ENCODE measurements at places on chromosomes 7 and 10.
A peak's percentile ranks its signal among the peaks of the same experiment; 100 is the strongest.

DNA sequence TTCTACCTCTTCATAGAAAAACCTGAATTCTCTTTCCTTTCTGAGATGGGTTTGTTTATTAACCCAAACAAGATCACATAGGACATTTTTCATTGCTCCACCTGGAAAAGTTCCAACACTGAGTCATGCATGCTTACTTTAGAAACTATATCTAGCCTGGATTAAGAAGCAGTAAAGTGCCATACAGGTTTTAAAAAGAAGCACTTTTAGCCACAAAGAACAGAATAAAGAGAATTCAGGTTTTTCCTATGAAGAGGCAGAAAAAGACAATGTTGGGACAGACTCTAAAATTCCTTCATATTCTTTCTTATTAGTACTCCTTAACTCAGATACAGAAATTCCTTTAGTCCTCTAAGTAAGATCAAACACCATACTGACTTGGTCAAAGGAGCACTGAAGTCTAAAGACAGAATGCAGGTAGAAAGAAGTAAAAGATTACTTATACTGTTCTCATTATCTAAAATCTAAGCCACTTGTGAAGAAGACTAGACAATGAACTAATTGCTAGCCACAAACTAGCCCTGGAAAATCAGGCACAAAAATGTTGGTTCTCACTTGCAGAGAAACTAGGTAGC, 241.3 kb downstream of the ANK3 start:
- peak; percentile 87 for DNase-seq

DNA sequence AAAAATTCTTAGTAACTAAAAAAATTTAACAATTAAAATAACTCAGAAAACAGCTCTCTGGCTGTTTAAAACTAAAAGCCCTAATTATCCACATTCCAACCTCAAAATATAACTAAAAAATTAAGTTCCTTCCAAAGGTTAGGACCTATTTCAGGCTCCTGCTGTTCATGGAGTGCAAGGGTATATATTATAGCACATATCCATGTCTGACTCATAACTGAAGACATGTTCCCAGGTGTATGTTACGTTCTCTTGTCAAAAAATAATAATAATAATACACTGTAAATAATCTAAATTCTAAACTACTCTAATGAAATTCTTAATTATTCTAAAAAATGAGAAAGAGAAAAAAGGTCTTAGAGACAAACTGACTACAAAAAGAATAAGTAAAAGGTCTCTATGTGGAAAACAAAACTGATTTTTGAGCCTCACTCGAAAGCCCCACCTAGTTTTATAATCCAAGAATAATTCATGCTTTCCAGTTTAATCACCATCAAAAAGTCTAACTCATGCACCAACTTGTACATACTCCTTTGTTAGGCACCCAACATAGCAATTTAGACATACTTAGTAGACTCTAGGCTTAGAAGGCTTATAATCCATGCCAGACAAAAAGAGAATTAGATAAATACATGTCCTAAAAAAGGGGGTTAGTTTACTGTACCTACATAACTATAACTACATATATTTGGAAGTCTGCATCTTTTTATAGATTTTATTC, 171.4 kb downstream of the KMT2E start:
- DNase-seq = no peak

GRCh38 chr10:6788231-6788630, 208.2 kb upstream of the PRKCQ start:
- DNase-seq = no peak

GRCh38 chr10:77156406-77156879, 481.2 kb downstream of the KCNMA1 start:
- peak; percentile 57 for DNase-seq

DNA sequence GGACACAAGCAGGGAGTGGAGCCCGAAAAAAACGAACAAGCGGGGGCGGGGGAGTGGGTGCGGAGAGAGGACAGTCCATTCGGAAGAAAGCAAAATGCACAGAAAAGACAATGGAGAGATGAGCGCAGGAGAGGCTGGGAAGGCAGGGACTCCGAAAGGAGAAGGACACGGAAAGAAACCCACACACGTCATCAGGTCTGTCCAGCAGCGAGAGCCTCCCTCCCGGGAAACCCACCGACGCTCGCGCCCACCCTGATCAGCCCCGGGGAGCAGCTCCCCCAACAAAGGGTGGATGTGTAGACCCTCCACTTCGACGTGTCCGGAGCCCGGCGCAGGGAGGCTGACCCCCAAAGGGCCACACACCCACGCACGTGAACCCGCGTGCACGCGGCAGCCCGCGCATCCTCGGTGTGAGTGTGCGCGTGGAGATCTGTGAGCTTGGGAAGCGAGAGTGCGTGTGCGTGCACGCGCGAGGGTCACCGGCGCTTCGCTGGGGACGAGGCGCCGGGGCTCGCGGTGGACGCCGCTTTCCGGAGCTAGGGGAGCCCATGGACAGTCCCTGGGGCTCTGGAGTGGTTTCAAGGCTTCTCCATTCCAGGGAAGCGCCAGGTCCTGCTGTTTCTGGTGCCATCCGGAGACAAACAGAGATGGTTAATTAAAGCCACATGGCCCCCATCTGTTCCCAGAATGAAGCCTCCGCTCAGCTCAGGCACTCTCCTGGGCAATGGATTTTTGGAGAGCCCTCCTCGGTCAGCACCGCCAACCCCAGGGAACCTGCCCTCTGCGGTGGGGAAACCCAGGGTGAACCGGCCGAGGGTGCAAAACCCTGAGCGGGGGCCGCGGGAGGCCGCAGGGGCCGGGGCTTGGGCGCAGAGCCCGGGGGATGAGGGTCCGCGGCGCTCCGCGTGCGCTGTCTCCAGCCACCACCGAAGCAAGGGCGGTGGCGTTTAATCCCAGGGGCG, 916 bp downstream of the LAMB1 start:
- DNase-seq = peak; percentile 72

DNA sequence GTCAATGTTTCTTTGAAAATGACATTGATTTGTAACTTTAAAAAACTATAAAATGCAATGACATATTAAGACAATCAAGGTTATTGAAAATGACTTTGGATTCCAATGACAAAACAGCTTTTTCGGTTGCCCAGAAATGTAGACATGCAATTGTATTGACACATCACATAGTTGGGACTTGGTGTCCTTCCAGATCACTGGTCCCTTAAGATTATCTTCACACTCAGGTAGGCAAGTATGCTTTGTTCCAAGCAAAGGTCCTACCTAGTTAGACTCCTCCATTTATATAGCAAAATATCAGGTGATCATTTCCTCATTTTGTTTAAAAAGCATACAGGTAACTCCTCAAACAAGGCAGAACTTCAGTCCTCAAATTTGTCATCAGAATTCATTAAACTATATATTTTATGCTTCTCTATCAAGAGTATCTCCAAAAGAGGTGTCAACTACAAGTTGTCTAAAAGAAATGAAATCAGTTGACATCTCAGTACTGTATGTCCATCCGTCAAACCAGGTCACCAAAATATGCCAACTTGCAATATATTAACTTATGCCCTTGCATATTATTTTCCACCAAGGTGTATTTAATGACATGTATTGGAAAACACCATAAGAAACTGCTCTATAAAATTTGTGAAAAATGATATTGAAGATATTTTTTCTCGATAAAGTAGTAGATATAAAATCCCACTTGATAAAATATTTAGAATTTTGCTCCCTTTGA, 64.6 kb downstream of the TSPAN12 start:
- no peak for DNase-seq

GRCh38 chr7:98137134-98137825, 30.6 kb downstream of the LMTK2 start:
- no peak for DNase-seq

DNA sequence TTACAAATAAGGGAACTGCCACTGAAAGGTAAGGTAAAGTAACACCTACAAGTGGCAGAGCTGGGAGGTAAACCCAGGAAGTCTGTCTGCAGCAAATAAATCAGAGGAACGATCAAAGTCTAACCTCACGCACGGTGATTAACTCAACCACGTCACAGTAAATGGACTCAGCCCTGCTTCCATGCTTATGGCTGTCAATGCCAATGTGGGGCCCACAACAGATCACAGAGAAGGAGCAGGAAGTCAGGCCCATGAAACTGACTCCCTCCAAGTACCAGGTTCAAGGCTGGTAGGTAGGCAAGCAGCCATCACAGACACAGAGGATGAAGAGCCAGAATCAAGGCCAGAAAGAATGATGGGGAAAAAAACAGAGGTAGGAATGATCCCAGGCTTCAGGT, 38.0 kb upstream of the ACSL5 start:
- DNase-seq = no peak

GRCh38 chr10:117107238-117107637, 30.8 kb downstream of the VAX1 start:
- no peak for DNase-seq

DNA sequence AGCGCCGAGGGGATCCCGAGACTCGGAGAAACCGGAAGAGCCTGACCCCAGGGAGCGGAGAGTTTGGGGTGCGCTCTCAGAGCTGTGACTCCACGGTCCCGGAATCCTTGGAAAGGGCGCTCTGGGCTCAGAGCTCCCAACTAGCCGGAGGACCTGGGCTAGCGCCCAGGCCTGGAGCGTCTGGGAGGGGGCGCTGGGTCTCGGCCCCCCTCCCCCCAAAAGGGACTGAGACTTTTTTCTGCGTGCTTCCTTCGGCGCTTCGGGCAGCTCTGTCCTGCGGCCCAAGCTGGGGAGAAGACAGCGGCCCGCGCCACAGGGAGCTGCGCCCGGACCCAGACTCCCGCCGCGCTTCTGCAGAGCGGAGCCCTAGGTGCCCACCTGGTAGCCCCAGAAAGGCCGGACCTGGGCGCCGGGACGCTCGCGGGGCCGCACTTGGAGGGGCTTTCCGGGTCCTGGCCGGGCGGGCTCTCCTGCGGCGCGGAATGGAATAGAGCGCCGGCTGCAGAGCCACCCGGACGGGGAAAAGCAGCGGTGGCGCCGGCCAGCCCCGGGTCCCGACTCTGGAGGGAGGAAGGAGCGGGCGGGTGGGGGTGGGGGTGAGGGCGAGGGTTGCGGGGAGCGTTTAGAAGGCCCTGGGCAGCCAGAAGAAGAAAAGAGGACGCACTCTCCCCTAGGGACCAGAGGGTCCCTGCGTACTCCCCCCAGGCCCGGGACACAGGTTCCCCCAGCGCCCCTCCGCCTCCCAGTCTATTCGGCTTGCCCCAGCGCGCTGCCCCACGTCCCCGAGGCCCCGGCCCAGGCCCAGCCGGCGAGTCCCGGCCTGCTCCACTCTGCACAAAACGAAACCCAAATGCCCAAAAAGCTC, 4.7 kb downstream of the ZNF503 start:
- DNase-seq = peak; percentile 30

DNA sequence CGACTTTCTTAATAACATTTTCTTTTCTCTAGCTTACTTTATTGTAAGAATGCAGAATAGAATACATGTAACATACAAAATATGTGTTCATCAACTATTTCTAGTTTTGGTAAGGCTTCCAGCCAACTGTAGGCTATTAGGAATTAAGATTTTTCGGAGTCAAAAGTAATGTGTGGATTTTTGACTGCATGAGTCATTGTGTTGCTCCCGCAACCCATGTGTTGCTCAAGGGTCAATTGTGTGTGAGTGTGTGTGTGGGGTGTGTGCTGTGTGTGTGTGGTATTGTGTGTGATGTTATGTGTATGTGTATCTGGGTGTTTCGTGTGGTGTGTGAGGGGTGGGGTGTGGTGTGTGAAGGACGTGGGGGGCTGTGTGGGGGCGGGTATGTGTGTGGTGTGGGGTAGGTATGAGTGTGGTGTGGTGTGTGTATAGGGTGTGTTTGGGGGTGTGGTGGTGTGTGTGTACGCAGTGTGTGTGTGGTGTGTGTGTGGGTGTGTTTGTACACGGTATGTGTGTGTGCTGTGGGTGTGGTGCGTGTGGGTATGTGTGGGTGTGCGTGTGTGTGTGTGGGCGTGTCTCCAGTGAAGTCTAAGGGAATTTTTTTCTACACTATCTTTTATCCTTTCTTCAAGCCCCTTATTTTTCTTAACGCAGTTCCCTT, 60.5 kb downstream of the RSU1 start:
- DNase-seq = peak; percentile 81
